Fibroblast of lung (primary cell): ENCODE measurements at places on chromosomes 13 and 19. TPM values are rescaled to one million over a fixed set of nuclear protein-coding genes. Genes with fewer than 3 reads are reported as not detected.

GFY gene
- not detected in 2 replicates for total RNA-seq

- peak; percentile 13 for DNase-seq
Observed at GRCh38 chr13:27960362-27961226, 8.5 kb downstream of the CDX2 start.

GRCh38 chr13:36858290-36858689 is 39.3 kb downstream of the RFXAP start:
- DNase-seq: peak; percentile 63

DNA sequence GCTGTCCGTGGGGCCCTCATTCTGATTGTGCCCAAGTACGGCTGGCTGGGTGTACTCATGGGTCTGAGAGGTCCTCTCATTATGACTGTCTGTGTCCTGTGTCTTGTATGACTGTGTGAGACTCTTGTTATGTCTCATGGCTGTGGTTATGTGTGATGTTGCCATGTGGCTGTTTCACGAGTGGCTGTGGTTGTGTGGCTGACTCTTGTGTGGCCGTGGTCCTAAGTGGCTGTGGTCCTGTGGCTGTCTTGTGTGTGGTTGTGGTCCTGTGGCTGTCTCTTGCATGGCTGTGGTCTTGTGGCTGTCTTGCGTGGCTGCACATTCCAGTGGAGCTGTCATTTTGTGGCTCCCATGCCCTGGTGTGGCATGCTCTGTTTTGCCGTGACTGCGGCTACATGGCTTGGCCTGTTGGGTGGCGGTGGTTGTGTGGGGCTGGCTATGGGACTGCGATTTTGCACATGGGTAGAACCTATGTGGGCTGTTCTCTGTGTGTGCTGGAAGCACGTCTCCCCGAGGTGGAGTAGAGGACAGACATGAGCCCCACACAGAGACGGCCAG is 2.5 kb downstream of the LYL1 start:
- DNase-seq: no peak

IGFL3 gene
- total RNA-seq: not detected in 2 replicates
